NCI-H146 (cell line): ENCODE measurements at places on chromosomes 5 and 9.
A peak's percentile ranks its signal among the peaks of the same experiment; 100 is the strongest.

DNA sequence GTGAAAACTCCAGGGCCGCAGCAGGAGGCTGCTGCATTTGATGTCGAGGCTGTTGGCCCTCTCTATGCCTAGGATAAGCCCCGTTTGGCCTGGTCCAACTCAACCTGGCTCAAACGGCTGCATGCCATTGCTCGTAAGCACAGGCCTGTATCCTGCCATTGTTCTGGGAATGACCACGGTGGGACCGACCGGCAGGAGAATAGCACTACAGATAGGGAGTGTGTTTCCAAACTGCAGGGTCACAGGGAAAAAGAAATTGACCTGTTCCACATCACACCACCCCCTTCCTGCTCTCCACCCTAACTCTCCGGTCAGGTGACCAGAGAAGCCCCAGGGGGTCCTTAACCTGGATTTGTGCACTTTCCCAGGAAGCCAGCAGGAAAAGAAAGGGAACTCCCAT, 278.7 kb upstream of the KLF4 start:
- no peak for DNase-seq

- no peak for DNase-seq
These were observed 5.1 kb upstream of the CCDC69 start for GRCh38 chr5:151228986-151229385.

- no peak for DNase-seq
These were observed 150.7 kb downstream of the SLC28A3 start for GRCh38 chr9:84189904-84190303.

DNA sequence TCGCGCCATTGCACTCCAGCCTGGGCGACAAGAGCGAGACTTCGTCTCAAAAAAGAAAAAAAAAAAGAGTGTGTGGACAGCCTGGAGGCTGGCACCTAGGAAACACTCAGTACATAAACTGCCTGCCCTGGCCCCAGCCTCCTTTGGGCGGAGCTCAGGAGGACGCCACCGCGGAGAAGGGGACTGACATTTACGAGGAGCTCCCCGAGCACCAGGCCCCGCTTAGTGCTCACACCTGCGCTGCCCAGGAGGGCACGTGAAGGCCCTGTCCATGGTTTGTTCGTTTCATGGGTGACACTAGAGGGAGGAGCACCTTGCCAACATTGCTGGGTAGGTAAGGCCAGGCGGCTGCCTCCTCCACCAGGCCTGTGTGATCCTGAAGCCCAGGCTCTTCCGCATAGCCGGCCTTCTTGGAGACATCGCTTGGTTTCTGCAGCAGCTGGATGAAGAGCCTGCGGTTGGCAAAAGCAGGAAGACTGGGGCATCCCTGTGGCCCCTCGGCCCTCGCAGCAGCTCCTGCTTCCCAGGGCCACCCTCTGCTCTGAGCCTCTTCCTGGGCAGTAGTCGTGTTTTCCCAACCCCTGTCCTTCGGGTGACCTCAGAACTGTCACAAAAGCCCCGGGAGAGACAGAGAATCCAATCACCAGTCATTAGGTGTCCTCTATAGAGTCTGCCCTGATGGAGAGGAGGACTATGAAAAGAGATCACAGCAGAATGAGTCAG, 26.2 kb upstream of the LAMC3 start:
- no peak for DNase-seq

DNA sequence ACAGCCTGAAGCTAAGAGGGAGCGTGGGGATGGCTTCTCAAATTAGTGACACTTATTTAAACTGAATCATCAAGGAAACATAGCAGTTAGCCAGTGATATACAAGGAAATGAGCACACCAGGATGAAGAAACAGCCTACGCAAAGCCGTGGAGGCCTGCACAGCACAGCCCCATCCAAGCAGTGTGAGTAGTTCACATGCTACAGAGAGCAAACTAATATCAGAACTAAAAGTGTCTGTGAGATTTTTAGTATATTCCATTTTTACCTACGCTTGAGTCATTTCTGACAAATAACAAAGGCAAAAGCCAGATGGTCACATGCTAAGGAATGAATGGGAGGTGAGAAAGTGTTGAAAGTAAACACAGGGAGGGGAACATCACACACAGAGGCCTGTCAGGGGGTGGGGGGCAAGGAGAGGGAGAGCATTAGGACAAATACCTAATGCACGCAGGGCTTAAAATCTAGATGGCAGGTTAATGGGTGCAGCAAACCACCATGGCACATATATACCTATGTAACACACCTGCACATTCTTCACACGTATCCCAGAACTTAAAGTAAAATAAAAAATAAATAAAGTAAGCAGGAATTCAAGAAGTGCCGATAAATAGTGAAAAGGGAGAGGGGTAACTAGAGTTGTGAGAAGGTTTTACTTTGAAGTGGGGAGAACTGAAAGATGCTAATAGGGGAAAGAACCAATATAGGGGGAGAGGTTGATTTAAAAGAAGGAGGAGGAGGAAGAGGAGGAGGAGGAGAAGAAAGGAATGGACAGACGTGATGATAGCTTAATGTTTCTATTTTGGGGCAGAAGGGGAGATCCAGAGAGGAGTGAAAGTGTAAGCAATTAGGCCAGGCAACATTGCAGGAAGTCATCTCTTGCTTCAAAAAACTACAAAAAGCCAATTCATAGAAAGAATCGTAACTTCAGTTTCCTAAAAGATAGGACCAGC, 100.9 kb upstream of the PTGER4 start:
- no peak for DNase-seq

DNA sequence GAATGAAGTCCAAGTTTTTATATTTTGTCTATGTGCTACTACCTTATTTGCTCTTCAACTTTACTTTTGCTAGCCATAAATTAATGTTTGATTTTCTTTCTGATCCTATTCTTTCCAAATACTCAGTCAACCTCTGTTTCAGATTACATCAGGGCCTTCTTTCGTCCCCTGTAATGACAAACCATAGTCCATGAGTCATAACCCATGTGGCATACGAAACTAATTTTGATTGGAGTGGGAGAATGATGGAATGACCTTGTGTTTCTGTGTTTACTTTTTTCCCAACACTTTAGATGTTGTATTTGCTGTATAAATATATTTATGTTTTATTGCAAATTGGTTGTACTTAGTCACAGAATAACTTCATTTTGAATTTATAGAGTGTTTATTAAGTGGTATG, 1043.1 kb downstream of the DTWD2 start:
- no peak for DNase-seq

DNA sequence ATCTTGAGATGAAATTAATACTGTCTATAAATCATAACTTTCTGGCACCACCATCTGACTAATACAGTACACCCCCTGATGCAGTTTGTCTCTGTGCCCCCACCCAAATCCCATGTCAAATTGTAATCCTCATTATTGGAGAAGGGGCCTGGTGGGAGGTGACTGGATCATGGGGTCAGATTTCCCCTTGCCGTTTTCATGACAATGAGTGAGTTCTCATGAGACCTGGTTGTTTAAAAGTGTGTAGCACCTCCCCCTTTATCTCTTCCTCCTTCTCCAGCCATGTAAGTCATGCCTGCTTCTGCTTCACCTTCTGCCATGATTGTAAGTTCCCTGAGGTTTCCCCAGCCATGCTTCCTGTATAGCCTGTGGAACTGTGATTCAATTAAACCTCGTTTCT, 78.7 kb upstream of the CDH6 start:
- no peak for DNase-seq

- DNase-seq = no peak
These were observed 230.3 kb downstream of the AUH start for GRCh38 chr9:91131433-91131839.

GRCh38 chr9:12703996-12704395, 10.8 kb downstream of the TYRP1 start:
- no peak for DNase-seq

GRCh38 chr9:134870301-134870694, 10.3 kb upstream of the FCN2 start:
- DNase-seq = no peak

DNA sequence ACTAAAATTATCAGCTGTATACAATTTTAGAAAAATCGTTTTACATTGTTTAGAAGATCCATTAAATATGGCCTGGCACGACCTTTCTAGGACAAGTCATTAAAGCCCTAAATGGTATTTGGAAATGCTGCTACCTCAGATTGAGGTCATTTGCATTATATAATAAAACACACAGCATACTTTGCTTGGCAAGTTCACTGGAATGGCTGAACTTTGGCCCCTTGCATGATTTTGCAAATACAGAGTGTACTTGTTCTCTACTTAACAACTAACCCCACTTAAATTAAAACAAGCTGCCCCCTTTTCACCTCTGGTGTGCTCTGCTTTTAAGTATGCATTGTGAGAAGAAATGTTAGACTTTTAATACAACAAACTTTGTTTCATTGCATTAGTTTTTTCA, 860.1 kb downstream of the PTPRD start:
- DNase-seq = peak; percentile 12

DNA sequence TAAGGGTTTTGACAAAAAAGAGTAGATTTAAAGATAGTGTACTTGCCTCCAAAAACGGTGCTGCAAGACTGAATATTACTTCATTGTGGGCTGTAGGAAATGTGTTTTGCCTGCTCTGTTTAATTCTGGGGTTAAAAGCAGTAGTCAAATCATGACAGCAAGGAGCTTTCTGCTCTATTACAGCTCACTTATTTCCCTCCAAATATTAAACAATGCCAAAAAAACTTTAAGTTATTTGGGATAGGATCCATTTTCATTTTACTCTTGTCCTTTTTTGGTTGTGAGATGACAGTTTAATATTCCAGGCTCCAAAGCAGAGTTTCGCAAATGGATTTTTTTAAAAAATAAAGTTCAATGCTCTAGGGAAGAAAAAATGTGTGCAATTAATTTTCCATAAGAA, 340.4 kb upstream of the RGMB start:
- no peak for DNase-seq

DNA sequence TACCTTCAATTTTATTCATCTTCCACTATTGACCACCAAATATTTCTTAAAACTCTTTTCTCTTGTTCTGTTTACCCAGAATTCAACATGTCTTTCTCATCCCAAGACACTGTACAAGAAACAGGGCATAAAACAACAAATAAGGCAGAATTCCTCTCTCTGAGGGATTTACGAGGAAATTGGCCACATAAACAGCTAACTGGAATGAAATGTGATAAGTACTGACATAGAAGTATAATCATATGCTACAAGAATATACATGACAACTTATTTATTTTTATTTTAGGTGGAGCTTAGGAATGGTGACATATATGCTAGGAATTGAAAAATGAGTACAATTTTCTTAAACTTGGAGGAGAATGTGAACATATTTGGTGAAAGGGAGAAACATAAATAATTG, 48.8 kb upstream of the FBN2 start:
- DNase-seq = no peak

GRCh38 chr9:135592625-135593024, 31.1 kb downstream of the PAEP start:
- no peak for DNase-seq

- DNase-seq = peak; percentile 94
These were observed 1025.1 kb upstream of the C9orf72 start for GRCh38 chr9:28598408-28598807.

DNA sequence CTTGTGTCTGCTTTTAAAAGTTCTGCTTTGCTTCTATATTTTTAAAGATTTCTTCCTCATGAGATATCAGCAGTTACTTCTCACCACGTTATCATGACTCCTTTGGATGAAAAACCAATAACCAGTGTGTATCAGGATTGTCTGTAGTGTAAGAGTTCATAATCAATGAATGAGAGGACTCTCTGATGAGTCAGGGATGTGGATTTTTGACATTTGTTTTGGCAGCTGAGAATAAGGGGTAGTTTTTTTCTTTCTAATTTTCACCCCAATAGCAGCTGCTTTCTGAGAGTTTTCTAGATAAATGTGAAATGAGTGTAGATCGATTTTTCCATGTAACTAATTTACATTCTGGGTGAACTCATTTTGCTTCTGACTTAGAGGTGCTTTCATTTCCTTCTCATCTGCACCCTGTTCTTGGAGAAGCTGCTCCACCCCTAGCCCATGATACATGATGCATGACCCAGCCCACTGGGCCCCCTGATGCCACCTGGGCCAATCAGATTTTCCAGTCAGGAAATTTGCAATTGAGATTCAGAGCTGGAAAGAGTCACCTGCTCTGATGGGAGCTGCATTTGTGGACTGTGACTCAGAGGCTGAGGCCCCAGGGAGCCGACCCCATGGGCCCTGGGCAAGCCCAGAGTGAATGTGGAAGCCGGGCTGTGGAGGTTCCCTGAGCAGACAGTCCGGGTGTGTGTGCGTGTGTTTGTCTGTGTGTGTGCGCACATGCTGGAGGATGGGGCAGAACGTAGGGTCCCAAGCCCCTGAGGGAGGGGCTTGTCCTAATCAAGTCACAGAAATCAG, 159.3 kb downstream of the RGS3 start:
- DNase-seq = peak; percentile 85

DNA sequence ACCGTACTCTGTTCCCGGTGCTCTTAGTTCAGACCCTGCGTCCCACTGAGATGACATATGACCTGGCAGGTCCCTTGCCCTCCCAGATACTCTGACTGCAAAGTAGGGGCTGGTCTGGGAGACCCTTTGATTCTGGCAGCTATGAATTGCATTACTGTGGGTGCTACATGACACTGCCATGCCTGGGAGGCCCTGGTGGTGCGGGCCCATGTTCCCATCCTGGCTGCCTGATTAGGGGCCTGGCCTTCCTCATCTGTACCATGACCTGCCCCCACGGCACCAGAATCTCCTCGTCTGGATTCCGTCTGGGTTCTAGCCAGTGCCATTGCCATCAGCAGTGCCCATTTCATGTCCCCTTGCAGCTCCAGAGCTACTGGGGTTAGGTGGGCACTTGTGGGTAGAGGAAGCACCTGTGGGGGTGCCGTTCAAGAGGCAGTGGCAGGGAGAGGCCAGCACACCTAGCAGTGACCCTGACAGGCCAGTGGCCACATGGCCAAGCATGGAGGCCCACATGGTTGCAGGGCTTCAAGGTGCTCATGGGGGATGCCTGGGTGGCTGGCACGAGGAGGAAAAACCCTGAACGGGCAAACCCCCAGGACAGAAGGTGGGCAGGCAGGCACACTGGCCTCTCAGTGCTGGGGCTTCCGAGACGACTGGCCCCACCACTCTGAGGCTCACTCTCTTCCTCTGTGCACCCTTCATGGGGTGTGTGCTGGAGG, 69.7 kb downstream of the PHF2 start:
- DNase-seq = no peak

GRCh38 chr5:68215898-68216244, 315 bp downstream of the PIK3R1 start:
- peak; percentile 87 for DNase-seq

DNA sequence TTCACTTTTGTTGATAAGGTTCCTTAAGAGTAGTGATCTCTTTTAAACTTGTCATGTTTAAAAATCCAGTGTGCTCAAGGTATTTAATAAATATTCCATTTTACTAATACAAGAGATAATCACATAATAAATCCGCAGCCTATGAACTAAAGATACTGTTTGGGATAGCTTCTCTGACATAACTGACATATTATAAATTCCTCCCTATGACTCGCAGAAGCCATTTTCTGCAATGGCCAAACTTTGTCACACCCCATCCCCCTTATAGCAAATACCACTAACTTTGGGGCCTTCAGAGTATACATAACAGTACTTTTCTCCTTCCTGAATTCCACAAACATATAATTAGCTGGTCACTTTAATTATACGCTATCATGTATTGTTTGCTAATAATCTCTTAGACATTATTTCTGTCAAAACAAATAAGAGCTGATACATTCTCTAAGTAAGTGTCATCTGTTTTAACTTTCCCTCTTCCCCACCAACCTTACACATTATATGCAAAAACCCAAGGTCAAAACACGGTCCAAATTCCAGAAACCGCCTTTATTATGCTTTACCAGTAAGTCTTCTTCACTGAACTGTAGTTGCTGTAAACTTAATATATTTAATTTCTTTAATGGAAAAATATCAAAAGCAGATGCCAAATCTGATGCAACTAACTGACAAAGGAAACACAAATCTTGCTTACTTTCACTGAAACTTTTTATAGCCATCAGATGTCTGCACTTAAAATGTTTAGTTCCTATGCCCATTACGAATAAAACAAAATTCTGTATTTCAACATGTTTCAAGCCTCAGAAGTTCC, 971 bp downstream of the TMEM267 start:
- no peak for DNase-seq
